ENCODE measurements at places on chromosomes 1 and 21. TPM values are rescaled to one million over a fixed set of nuclear protein-coding genes. Genes with fewer than 3 reads are reported as not detected.

TTC4 gene
- total RNA-seq = 37.4 TPM

FAM163A gene
- total RNA-seq = 0.56 TPM

FCRL3 gene
- total RNA-seq = 0.19 TPM

DNA sequence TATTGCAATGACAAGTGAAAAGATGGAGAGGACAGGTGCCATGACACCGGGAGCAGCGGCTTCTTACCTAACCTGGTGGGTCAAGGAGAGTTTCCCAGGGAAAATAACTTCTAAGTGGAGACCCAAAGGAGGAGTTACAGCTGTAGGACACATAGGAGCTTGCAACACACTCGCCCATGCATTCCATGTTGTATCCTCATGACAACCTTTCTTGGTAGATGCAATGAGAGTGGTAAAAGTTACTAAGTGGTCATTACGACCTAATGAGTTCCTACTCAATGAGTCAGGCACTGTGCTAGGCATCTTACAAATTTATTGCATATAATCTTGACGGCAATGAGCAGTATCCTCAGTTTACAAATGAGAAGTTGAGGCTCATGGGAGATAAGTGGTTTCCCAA, 119.5 kb upstream of the HOOK1 start:
- no peak for DNase-seq

TMEM234 gene
- total RNA-seq = 15.4 TPM

DNA sequence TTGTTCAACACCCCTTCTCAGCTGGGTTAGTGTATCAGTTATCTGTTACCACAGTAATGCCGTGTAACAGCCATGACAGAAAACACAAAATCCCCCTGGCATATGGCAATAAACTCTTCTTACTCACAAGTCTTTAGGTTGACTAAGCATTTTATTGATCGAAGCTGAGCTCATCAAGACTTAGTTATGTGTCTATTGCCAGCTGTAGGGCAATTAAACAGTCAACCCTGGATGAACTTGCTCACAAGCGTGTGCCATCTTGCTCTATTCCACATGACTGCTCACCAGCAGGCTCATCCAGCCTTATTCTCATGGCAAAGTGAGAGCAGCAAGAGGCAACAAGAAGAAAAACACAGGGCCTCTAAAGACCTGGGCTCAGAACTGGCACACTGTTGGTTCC, 333.8 kb upstream of the PTBP2 start:
- DNase-seq = no peak

DNA sequence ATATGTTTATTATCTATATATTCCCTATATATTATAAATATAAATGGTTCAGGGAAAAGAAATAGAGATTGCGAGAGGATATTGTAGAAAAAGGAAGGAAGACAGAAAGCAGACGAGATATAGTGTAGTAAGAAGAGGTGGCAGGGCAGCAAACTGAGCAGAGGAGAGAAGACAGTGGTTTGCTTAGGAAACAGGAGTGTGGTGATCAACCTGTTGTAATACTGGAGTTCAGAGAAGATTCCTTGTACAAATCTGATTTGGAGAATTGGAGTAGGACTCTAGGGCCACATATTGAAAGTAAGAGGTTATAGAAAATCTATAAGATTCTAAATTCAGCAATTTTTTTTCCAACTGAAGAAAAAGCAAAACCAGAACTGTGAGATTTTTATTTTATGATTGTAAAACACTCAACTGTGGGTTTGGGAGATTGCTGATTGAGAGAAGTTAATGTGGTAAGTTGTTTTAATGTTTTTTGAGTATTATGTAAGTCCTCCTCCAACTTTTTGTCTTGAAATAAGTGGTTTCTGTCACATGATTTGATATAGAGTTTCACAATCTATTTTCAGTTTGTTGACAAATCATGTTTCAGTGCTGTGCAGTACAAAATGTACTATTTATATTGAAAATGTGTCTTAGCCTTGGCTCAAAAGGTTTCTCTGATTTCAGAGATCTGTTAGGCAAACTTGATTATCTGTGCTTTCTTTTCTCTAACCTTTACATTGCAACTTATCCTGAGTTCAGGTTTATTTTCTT, 9.6 kb upstream of the AMY2B start:
- no peak for DNase-seq

DNA sequence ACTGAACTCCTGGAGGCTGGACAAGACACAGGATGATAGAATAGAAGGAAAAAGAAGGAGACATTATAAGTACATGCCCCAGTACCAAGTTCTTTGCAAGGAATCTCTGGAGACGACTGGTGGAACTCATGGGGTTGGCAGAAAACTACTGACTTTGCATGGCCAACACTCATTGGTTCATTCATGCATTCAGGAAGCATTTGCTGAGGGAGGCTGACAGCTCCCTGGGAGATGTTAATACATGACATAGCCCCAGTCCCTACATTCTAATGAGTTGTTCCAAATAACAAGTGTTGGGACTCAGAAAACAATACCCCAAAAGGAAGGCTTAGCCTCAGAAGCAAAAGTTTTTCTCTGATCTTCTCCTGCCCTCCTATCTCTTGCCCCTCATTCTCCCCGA, 172.8 kb upstream of the IRF2BP2 start:
- DNase-seq = no peak

DNA sequence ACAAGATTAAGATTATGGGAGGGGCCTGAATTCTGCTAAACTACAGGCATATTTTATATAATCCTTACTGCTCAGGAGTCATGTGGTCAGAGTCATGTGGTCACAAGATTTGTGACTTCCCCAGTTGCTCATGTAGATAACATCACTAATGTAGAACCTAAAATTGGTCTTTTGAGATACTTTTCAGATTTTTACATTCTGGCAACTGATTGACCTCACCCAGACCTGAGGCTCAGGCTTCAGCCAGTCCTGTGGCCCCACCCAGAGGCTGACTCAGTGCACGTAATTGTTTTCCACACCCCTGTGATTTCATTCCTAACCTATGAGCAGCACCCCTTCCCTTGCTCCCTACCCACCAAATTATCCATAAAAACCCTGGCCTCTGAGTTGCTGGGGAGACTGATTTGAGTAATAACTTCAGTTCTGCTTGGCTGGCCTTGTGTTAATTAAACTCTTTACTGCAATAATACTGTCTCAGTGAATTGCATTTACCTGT, 41.7 kb upstream of the ZNF326 start:
- no peak for DNase-seq

- no peak for DNase-seq
Measured at GRCh38 chr1:218078916-218079315, 206.2 kb upstream of the RRP15 start.

DNA sequence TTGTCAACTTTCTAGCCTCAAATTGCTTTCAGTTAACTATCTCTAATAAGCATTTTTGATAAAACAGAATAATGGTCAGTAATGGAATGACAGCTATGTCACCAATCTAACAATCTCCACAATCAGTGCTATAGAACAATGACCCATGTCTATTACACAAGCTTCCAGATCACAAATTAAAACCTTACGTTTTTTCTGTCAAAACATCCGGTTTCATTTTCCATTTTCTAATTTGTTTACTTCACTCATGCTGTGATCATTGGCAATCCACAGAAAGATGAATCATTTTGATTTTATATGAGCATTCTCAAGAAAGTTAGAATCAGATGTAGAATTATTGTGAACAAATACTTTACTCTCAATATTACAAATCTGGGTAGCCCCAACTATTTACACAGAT, 80.3 kb downstream of the KCNT2 start:
- DNase-seq = no peak

DNA sequence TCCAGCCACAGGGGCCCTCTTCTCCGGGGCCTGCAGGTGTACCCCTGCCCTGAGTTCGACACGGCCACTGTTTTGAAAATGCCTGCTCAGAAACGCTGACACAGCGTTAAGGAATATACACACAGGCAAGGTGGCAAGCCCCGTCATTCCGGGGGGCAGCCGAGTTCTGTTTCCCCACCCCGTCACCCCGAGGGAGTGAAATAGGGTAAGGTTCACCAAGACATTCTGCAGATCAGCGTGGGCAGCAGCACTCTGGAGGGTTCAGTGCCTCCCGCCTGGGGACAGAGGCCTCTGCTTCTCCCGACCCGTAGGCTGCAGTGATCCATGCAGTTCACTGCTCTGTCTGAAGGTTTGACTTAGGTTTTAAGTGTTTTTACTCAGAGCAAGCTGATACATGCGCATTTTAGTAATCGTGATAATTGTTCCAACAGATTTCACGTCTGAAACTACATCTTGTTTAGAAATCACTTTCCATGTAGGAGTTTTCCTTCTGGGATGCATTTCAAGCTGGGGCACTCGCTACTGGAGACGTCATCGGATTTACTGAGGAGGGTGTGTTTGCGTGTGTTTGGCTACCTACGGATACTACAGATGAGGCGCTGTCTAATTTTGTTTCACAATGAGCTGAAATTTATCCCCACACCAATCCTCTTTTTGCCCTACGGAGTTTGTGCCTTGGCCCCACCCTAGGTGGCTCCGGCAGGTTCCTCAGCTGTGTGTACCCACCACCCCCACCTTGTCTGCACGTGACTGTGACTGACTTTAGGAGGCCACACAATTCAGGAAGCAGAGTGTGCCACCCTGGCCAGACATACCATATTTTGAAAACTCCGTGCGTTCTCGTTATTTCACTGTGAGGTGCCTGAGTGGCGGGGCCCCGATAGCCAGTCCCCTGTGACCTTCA, 63.5 kb downstream of the AGPAT3 start:
- no peak for DNase-seq

DNA sequence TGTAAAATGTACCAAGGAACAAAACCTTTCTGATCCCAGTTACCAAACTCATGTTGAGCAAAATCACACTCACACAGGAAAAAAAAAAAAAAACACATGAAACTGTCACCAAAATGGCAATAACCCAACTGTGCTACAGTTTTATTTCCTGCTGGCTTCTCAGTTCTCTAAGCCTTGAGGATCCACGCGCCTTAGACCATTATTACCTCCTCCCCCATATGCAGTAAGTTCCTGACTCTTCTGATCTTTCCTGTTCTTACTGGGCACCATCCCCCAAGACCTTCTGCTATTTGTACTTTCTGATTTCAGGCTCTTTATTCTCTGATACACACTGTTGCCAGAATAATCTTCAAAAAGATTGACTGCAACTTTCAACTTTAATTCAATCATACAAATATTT, 79.6 kb downstream of the SLC45A1 start:
- no peak for DNase-seq

GRCh38 chr1:155196103-155196892, 11.4 kb downstream of the THBS3 start:
- no peak for DNase-seq

GRCh38 chr1:102978874-102979273, 129.4 kb downstream of the COL11A1 start:
- no peak for DNase-seq

DNA sequence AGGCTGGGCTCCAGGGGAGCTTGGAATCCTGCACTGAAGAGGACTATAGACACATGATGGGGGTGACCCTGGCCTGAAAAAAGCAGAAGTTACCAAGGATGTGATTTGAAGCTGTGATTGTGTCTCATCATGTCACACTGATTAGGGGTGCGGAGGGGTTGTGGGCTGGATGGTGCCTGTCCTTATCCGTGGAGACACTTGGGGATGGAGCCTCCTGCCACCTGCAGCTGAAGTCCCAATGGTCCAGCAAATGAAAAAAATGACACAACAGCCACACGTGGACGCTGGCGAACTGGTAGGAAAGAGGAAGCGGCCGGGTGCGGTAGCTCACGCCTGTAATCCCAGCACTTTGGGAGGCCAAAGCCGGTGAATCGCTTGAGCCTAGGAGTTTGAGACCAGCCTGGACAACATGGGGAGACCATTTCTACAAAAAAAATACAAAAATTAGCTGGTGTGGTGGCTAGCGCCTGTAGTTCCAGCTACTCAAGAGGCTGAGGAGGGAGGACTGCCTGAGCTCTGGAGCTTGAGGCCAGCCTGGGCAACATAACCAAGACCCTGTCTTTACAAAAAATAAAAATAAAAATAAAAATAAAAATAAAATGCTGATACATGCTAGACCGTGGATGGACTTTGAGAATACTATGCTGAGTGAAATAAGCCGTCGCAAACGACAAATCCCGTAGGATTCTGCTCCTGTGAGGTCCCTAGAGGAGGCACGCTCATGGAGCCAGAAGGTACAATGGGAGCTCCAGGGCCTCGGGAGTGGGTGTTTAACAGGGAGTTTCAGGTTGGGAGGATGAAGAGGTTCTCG, 838 bp upstream of the IBA57 start:
- no peak for DNase-seq

DRAXIN gene
- total RNA-seq = not detected

DNA sequence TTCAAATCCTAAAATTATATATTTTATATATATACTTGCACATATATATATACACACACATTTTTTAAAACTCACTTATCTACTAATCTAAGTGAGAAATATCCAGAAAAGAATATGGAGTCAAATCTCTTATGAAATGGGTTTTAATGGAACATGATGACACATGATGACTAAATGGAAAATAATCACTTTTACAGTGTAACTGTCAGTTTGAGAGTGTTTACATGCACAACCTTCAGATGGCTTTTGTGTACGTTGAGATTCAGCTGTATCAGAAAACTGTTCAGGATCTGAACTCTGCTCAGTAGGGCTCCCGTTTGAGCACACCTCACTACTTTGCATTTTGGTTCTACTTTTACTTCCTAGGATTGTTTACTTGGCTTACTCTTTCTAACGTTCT, 189.8 kb downstream of the DNAH14 start:
- DNase-seq = no peak

DNASE2B gene
- not detected for total RNA-seq

- no peak for DNase-seq
Measured at GRCh38 chr1:169005776-169006175, 100.7 kb upstream of the ATP1B1 start.

GRCh38 chr1:77283701-77284425, 2.0 kb downstream of the AK5 start:
- DNase-seq = no peak

CFHR3 gene
- total RNA-seq = 0.28 TPM

- no peak for DNase-seq
Measured at GRCh38 chr1:218670875-218671274, 325.7 kb downstream of the TGFB2 start.

GRCh38 chr21:36202726-36203602, 46.3 kb downstream of the DOP1B start:
- DNase-seq = no peak

DNA sequence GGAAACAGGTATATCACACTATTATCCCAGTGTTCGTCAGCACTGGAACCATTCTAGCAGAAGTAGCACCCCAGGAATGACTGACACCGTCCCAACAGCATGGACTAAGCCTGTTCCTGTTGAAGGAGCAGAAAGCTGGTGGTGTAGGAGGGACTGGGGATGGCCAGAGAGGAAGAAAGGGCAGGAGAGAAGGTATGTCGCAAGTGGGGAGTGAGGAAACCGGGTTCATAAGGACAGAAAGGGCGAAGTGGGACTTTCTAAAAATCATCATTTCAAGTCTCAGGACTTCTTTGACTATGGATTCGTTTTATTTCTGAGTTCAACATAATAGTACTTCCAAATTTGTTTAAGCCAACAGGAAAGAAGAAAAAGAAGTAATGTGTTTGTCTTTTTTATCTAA, 19.7 kb upstream of the MX1 start:
- DNase-seq = no peak

GRCh38 chr1:204223129-204223860, 9.5 kb upstream of the GOLT1A start:
- DNase-seq = no peak

- DNase-seq = no peak
Measured at GRCh38 chr1:187338762-187339412, 510.1 kb downstream of the PLA2G4A start.
